Esophagus muscularis mucosa (tissue), 4 donors: ENCODE measurements at places on chromosomes 6 and 20. TPM values are rescaled to one million over a fixed set of nuclear protein-coding genes. Genes with fewer than 3 reads are reported as not detected.

GRCh38 chr6:153849072-153849779, 189.8 kb upstream of the OPRM1 start:
- DNase-seq = no peak

DNA sequence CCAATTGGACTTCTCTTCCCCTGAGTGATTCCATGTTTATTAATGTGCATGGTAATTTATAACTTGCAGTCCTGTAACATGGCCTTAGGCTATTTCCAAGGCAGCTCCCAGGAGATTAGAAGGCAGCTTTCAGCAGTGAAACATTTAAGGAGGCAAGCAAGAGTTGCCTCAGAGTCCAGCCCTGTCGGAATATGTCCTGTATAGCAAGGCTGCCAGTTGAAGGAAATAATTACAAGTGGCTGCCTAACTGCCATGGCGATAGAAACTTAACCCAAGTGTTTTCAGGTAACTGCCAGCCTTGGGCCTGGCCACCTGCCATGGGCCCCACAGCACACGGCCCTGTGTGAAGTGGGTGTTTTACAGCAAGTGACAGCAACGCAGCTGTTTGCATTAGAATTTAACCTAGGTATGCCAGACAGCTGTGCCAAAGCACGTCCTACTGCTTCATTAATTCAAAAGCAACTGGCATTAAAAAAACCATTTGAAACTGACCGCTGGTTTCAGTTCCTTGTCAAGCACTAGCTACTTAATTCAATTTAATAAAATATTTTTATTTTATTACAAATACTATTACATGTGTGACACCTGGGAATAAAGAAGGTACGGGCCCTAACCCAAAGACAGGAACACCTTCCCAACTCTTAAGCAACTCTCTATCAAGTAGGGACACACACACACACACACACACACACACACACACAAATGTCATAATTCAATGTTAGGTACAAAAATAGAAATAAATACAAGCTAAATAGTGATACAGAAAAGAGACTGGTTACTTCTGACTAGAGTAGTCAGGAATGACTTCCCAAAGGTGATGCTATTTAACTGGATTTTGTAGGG, 151.8 kb upstream of the HEY2 start:
- DNase-seq = no peak

DNA sequence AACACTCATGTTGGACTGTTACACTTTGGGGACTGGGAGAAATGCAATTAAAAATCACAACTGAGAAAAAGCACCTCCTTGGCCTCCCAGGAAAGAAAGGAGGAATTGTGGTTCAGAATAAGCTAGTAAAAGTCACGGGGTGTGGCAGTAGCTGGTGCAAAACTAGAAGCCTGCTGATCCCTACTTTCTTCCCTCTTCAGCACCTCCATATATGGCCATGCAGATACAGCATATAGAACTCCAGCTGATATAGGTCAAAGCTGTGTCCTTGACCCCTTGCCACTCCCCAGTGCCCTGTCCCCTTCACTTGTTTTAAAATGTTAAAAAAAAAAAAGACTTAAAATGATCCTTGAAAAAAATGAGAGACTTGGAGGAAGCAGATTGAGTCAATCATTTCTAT, 5.5 kb upstream of the FLRT3 start:
- no peak for DNase-seq

- DNase-seq = no peak
Observed at GRCh38 chr20:20548527-20549266, 163.7 kb downstream of the RALGAPA2 start.

GRCh38 chr6:4922488-4923037, 81.3 kb downstream of the RPP40 start:
- no peak for DNase-seq

DNA sequence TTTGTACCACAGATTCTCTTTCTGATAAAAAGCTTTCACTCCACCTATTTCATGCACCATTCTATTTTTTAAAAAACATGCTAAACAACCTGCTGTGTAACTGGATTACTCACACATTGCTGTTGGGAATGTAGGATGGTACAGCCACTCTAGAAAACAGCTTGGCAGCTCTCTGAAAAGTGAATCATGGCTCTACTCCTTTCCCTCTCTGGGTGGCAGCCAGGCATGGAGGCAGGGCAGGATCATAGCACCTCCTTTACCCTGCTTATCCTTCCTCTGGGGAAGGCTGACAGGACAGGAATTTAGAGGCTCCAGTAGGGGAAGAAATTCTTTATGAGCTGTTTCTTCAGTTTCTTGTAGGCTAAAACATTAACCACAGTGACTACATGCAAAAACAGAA, 6.7 kb upstream of the VNN2 start:
- DNase-seq = no peak

- peak; percentile 92 for DNase-seq
Observed at GRCh38 chr6:159969921-159970320, 1.0 kb downstream of the IGF2R start.

Gene PREX1
- 23.7 TPM for total RNA-seq
